ENCODE measurements at places on chromosomes 6 and 20.

- no peak for DNase-seq
Observed at GRCh38 chr6:41522780-41523548, 23.2 kb upstream of the FOXP4 start.

- DNase-seq: no peak
Observed at GRCh38 chr6:169701311-169701953, 397 bp downstream of the WDR27 start.

- DNase-seq: no peak
Observed at GRCh38 chr6:13278164-13278563, 50.2 kb downstream of the TBC1D7 start.

- DNase-seq: no peak
Observed at GRCh38 chr6:41191569-41191968, 9.4 kb downstream of the TREML2 start.

GRCh38 chr6:18436341-18436740, 49.2 kb downstream of the RNF144B start:
- DNase-seq: no peak

GRCh38 chr6:100116411-100117194, 122.6 kb upstream of the MCHR2 start:
- DNase-seq: peak; percentile 5

DNA sequence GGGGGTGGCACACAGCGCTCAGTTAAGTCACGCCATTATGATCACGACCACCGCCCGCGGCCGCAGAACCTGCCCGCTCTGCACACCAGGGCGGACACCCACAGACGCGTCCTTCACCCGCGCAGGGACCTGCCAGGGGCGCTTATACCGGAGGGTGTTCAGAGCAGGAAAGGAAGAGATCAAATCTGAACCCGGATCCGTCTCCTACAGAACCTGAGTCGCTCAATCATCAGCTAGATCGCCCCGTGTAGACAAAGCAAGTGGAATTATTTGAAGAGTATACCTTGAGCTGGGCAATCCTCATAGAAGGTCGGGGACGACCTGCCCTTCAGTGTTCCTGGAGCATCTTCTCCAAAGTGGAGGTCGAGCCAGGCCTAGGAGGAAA, 14.4 kb upstream of the ZNF217 start:
- DNase-seq: no peak

DNA sequence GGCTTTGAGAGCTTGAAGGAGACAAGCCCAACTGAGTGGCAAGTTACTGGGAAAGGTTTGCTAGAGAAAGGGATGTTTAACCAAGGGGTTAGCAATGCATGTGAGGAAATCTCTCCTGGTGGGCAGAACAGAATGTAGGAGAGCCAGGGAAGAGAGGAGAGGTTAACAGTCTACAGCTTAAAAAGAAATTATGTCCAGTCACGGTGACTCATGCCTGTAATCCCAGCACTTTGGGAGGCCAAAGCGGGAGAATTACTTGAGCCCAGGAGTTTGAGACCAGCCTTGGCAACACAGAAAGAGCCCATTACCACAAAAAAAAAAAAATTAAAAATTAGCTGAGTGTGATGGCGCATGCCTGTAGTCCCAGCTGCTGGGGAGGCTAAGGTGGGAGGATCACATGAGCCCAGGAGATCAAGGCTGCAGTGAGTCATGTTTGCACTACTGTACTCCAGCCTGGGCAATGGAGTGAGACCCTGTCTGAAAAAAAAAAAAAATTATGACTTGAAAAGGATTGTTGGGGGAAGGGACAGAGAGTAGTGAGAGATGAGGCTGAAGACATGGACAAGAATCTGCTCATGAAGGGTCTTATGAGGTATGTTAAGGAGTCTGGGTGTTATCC, 264.9 kb downstream of the TBC1D7 start:
- DNase-seq: no peak

DNA sequence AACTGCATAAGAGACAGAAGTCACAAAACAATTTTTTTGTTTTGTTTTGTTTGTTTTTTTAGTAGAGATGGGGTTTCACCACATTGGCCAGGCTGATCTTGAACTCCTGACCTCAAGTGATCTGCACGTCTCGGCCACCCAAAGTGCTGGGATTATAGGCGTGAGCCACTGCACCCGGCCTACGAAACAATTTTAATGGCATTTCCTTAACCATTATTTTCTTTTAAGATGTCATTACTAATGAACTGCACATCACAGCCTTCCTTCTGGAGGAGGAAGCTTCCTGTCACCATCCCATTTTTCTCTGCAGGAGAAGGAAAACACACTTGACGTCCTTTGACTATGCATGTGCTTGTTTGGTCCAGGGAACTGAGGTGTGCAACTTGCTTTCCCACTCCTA, 125.3 kb upstream of the AKIRIN2 start:
- no peak for DNase-seq

GRCh38 chr6:34524499-34524898, 31.6 kb downstream of the SPDEF start:
- DNase-seq: no peak

- no peak for DNase-seq
Observed at GRCh38 chr6:30450548-30450908, 38.8 kb upstream of the HLA-E start.

GRCh38 chr6:136335736-136336363, 46.2 kb upstream of the BCLAF1 start:
- DNase-seq: no peak

- no peak for DNase-seq
Observed at GRCh38 chr6:158104696-158105095, 63.4 kb downstream of the SERAC1 start.

- DNase-seq: no peak
Observed at GRCh38 chr6:32785781-32786533, 22.6 kb upstream of the HLA-DQB2 start.

- DNase-seq: no peak
Observed at GRCh38 chr6:6758915-6759654, 170.6 kb downstream of the LY86 start.

GRCh38 chr6:148524976-148525375, 182.3 kb downstream of the SASH1 start:
- DNase-seq: no peak

- DNase-seq: no peak
Observed at GRCh38 chr20:41347523-41348429, 7.2 kb downstream of the LPIN3 start.

DNA sequence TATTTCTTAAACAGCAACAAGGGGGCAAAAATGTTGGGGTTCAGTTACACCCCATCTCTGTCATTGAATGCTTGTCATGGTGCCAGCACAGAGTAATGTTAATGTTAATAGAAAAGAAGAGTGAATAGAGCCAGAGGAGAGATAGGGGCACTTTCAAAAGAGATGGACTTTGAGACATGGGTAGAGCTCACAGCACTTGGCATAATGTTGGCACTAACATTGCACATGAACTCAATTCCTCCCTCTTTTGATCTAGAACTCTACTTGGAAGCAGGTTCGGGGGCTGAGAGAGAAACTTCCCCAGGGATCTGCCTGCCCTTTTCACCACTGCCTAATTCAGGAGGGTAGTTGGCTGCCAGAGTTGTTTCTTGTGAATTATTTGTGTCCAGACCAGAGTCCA, 284.6 kb upstream of the PRND start:
- DNase-seq: no peak

DNA sequence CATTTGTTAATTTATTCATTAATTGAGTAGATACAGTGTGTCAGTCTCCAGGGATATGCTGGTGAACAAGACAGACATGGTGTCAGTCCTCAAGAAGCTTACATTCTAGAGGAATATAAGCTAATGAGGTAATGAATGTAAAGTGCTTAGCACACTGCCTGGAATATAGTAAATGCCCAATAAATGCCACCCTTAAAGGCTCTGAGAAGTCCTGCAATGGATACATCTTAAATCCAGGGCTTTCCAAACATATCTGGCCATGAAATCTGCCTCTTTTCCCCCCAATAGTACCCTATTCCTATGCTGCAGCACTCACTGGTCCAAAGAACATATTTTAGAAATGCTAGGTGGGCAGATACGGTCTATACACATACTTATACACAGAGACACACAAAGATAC, 49.2 kb upstream of the CTNNBL1 start:
- DNase-seq: no peak

DNA sequence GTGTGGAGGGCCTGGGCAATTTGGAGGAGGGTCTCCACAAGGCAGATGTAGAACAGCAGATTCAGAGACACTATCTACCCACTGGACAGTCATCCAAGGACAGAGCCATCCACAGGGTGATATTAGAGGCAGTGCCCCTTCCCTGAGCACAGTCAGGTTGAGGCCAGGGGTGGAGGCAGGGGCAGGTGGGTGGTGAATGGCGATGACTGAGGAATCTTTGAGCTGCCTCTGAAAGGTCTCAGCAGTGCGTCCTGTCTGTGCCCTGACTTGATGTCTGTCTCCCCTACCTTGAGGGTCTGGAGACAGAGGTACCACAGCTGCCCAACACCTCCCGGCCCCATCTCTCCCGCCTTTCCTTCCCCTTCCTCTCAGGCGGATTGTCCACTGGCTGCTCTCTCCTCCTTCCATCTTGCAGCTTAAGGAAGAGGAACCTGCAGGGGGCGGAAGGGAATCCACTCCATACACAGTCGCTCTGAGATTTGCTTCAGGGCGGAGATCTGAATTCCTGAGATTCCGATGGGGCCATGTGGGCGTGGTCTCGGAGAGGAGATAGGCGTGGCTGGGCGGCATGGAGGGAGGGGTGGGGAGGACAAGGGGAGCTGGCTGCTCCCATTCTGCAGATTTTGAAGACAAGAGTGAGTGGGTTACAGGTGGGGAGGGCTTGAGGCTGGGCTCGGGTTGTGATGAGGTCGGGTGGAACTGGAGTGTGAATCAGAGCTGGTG, 1.7 kb downstream of the MUCL3 start:
- peak; percentile 31 for DNase-seq

DNA sequence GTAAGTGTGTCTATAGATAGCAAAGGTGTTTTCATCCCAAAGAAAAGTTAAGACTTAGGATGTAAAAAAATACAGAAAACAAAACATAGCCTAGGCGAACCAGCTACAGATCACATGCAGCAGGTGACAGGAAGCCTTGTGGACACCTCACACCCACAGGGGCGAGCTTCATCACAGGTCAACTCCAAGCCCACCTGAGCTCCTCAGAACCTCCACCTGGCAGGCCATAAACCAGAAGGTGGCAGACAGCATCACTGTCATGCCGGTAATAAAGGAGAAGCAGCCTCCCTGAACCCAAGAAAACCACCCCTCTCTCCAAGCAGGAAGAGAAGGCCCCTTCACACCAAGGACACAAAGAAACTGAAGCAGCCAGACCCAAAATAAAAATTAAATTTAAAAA, 1.0 kb downstream of the RALGAPA2 start:
- DNase-seq: no peak

DNA sequence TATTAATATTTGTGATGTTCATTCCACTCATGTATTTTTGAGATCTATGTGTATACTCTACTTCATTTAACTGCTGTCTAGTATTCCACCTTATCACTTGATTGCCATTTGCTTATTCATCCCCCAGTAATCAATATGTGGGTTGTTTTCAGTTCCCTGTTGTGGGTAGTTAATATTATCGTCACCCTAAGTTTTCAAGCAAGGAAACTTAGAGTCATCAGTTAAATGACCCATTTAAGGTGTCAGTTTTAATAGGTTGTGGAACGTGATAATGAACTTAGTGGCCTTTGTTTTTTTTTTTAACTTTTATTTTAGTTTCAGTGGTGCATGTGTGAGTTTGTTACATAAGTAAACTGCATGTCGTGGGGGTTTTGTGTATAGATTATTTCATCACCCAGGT, 90.3 kb downstream of the SLC24A3 start:
- no peak for DNase-seq

DNA sequence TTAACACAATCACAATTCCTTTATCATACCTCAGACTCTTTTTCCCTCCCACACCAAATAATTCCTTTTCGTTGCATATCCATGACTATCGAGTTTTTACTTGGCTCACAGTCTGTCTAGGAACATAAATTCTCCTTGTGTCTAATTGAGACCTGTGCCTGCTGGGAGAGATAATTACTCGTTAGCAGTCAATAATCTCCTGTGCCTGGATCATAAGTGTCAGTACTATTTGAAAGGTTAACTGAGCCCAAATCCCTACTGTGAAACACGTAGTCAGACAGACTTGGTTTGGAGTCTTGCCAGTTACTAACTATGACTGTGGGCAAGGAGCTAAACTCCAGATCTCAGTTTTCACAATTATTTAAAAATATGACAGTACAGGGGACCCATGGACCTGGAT, 5.7 kb upstream of the CTNNBL1 start:
- DNase-seq: no peak

DNA sequence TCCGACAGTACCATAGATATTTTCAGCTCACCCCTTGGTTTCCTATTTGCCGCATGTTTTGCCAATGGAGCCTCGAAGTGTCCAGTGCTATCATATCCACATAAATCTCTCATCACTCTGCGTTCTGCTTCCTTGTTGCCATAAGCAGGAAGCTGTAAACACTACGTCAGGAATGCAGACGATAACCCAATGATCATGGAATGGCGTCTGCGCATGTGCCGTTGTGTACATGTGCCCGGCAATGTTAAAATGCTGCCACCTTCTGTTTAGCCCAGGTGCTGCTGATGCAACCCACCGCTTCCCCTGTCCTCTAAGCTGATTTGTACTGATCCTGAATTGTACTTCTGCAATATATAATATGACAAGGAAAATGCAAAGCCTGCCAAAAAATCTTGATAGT, 607.5 kb downstream of the HDGFL1 start:
- DNase-seq: no peak

GRCh38 chr6:144265061-144265357, 20.1 kb upstream of the UTRN start:
- DNase-seq: no peak

DNA sequence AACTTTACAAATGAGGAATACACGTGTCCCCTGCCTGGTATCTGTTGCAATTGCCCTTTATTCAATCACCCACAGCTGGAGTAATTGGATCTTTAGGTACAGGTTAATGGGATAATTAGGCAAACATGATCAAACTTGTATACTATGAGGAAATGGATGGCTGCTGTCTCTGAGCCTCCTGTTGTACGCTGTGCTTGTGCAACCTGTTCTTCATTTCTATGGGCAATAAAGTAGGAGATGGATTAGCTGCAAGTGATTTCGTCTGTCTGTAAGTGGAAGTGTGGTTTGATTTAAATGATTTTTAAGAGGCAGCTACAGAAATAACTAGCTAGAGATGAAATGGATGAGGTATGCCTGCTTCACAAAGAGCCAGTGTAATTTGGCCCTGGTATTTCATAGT, 474.1 kb downstream of the RNF144B start:
- DNase-seq: peak; percentile 41

DNA sequence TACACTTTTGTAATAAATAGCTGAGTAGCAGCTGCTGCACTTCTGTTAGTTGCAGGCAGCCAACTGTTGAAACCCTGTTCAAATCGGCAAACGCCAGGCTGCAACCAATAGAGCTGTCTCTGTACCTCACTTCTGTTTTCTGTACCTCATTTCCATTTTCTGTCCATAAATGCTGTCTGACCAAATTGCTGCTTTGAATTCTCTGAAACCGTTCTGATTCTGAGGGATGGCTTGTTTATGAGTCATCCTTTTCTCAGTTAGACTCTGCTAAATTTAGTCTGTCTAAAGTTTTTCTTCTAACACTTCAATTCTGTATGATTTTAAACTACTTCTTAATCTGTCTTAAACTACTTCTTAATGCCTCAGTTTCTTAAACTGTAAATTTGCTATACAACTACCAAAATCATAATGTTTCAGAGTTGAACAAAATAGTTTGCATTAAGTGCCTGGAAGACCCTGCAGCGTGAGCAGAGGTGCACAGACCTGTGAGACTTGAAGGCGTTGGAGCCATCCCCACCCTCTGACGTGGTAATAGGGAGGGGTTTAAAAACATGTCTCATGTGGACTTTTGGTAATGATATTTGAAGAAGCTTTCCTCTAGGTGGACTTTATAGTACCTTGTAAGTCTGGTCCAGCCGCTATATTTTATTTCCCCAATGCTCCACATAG, 9.6 kb downstream of the BTNL2 start:
- no peak for DNase-seq

GRCh38 chr20:62676976-62677375, 31.7 kb upstream of the NTSR1 start:
- no peak for DNase-seq

Data from epithelial cell of prostate (primary cell).